ENCODE measurements at places on chromosomes 4 and X.

GRCh38 chr4:167906851-167907250 lies 185.5 kb upstream of the ANXA10 start:
- no peak for DNase-seq

GRCh38 chrX:152988536-152989291 lies 5.2 kb downstream of the PNMA5 start:
- DNase-seq, result no peak

DNA sequence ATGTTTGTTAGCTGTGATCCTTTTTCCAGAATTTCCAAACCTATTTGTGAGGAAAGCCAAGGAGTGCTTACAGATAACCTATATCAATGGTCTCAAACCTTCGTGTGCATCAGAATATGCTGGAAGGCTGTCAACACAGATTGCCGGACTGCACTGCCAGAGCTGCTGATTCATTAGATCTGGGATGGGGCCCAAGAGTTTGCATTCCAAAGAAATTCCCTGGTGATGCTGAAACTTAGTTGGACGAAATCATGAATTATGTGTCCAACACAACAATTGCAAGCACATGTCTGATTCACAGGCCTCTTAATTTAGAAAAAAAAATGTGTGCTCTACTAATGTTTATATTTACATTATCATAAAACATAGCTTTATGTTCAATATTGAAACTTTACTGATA lies 544.0 kb upstream of the AMOT start:
- no peak for DNase-seq

- no peak for DNase-seq
Observed at GRCh38 chr4:108024878-108025165, 35.1 kb downstream of the HADH start.

DNA sequence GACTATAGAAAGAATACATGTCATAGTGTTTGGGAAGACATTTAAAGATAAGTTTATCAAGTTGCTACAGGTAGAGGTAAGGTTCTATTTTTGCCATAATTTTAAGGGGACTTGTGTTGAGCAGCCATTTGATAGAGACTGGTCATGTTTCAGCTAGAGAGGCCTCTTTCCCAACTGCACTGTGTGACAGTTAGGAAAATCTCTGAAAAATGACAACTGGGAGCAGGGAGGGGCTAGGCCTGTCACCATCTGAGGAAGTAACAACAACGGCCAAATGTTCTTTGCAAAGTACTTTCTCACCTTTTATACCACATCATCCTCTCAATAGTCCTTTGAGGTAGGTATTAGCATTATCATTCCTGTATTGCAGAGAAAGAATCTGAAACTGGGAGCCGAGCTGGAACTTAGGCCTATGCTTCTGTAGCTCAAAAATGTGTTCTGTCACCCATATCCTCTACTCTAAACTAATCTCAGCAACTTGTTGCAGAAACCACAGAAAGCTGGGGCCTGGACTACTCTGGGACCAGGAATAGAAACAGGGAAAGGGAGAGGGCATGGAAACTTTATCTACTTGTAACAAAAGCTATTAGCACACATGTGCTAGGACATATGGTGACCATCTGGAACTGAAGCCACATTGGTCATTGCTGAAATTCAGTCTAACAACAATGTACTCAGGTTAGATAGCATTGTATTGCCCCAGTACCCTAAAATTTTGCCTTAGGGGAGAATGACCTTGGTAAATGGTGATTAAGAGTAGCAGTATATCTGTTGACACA lies 198.9 kb downstream of the MID1IP1 start:
- no peak for DNase-seq

GRCh38 chr4:81632581-81633299 lies 161.0 kb upstream of the RASGEF1B start:
- DNase-seq, result no peak

- no peak for DNase-seq
Observed at GRCh38 chr4:74770226-74770910, 24.0 kb downstream of the BTC start.

- DNase-seq, result no peak
Observed at GRCh38 chr4:120544838-120545237, 377.7 kb downstream of the PRDM5 start.

- DNase-seq, result no peak
Observed at GRCh38 chrX:13304052-13304451, 15.8 kb downstream of the ATXN3L start.

- no peak for DNase-seq
Observed at GRCh38 chr4:20433097-20433705, 181.5 kb downstream of the SLIT2 start.

DNA sequence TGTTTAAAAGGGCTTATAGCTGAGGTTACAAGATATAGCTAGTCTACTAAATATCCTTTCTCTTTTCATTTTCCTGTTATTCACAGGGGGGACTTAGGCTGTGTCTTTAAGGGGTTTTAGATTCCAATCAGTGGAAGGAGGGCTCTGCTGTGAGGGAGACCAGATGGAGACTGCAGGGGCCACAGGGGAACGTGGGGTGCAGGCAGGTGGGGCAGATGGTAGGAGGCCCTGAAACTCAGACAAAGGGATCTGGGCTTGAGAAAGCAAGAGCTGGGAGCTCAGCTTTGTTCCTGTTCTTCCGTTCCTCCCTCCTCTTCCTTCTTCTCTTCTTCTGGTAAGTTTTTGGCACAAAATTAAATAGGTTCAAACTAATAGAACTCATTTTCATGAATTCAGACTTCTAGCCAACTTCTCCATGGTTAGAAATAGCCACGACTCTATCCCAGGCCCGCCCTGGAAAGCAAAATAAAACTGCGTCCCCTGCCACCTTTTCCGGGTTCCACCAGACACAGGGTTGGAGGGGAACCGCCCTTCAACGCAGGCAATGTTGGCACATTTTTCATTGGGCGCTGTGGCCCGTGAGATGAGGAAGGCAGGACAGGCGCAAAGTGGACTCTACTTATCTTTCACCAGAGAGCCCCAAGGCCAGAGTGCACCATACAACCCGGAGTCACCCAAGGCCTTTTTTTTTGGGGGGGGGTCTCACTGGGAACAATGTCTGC lies 3.5 kb upstream of the TMSB4X start:
- no peak for DNase-seq

DNA sequence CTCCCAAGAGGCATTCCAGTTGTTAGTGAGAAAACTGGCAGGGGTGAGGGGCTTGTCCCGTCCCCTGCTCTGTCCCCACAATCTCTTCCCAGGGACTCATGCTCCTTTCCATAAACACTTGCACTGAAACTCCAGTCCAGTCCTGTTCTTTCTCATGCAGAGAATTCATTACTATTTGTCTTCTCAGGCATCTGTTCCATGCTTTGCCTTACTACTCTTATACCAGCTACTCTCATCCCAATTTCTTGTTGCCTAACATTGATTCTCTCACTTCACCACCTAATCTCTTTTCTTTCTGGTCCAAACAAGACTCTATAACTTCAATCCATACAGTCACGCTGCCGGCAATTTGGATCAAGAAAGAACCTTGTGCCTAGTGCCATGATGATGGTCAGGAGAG lies 97.1 kb upstream of the VEGFC start:
- DNase-seq, result no peak

GRCh38 chrX:14006540-14006939 lies 23.2 kb downstream of the GEMIN8 start:
- no peak for DNase-seq

- no peak for DNase-seq
Observed at GRCh38 chr4:118224243-118224829, 128.5 kb downstream of the PRSS12 start.

- DNase-seq, result no peak
Observed at GRCh38 chr4:88112856-88113255, 45.6 kb downstream of the ABCG2 start.
